Hematopoietic multipotent progenitor cell treated with erythropoietin and hydrocortisone succinate and interleukin-3 and kit ligand, for 6 days (in vitro differentiated cells): ENCODE measurements at places on chromosomes 3 and 15.

DNA sequence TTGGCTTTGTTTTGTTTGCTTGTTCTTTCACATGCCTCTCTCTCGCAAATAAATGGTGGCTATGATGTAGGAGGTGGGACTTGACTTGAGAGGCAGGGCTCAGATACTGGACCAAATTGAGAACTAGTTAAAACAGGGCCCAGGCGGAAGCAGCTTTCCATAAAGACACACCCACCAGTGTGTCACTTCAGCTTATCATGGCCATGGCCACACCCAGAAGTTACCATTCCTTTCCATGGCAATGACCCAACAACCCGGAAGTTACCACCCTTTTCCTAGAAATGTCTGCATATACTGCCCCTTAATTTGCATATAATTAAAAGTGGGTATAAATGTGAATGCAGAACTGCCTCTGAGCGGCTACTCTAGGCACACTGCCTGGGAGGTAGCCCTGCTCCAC, 62.6 kb upstream of the CNTN4 start:
- no peak for DNase-seq

DNA sequence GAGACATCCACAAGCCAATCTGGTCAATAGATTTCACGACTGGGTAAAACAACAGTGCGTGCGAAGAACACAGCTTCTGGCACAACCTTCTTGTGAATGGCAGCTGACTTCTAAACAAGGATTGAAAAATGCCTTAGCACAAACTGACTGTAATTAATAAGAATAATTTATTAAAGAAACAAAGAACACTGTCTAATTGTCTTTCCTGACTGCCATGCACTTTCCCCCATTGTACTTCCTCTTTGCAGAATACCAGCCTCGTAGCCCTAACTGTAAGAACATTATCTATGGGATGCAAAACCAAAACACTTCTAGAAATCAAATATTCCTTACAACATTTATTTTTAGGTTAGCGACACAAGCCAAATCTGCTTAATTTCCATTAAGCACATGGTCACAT, 6.5 kb downstream of the FOXP1 start:
- DNase-seq, result peak; percentile 49

DNA sequence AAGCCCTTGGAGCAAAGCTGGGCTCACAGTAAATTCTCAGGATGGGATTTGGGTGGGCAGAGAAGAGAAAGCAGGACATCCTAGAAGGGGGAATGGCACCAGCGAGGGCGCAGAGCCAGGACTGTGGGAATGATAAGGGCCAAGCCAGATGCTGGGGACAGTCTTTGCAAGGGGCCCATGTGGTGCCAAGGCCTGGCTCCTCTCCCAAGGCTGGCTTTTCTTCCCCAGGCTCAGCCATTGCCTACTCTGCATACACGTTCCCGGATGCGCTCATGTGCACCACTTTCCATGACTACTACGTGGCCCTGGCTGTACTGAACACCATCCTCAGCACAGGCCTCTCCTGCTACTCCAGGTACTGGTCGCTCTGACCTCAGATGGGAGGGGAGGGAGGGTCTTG, 24.7 kb upstream of the KIF23 start:
- DNase-seq, result no peak

GRCh38 chr3:49534581-49535441, 19.5 kb upstream of the BSN start:
- no peak for DNase-seq

DNA sequence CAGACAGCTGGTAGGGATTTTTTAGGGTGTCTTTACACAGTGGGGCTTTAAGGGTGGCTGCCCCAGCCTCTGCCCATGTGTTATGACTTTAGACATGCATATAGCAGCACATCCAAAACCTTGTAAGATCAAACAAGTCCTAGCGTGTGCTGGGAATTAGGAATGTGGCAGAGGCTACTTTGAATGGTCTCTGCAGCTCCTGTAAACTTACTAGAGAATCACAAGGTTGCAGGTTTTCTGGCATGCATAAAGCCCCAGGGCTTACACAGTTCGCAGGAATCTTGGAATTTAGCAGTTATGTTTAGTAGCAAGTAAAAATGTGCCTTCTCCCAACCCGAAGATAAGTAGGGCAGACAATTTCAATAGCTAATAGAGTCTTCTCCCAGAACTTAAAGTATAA, 46.9 kb upstream of the COL6A6 start:
- no peak for DNase-seq

- no peak for DNase-seq
Observed at GRCh38 chr3:194072097-194072428, 63.9 kb upstream of the HES1 start.

- no peak for DNase-seq
Observed at GRCh38 chr3:143478115-143478693, 358.6 kb downstream of the CHST2 start.

GRCh38 chr15:79167776-79168175, 77.2 kb upstream of the RASGRF1 start:
- no peak for DNase-seq

- DNase-seq, result no peak
Observed at GRCh38 chr3:26365706-26366105, 256.9 kb upstream of the LRRC3B start.

GRCh38 chr3:98599647-98600411, 6.4 kb upstream of the CPOX start:
- DNase-seq, result no peak

GRCh38 chr3:111913163-111913763, 54.2 kb downstream of the PHLDB2 start:
- no peak for DNase-seq

- peak; percentile 79 for DNase-seq
Observed at GRCh38 chr15:74584779-74585178, 30.9 kb upstream of the CLK3 start.

- peak; percentile 77 for DNase-seq
Observed at GRCh38 chr15:74768771-74769342, 13.0 kb upstream of the CSK start.

DNA sequence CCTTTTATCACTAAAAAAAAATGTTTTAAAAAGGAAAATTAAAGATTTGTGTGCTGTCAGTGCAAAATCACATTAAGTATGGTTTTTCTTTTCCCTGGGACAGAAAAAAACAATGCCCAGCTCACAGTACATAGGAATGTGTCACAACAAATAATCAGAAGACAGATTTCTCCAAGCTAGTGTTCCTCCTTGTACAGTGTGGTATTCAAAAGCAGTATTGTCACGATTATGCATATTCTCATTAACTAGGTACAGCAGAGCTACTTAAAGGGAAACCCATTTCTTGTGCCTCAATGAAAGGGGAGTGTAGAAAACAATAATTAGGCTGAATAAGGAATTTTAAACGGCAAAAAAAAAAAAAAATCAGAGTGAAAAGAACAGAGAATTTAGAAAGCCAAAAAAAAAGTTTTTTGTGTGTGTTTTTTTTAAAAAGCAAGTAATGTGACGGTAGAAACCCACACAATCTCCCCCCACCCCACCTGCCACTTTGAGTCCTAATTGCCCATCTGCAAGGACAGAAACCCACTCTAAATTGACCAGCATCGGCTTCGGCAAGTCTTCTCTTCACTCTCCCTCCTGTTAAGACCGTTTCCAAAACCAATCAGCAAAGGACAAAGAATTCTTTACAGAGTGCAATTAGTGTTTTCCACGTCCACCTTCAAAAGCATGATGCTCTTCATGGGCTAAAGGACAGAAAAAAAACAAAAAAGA, 41.0 kb downstream of the EIF4E3 start:
- DNase-seq, result no peak

DNA sequence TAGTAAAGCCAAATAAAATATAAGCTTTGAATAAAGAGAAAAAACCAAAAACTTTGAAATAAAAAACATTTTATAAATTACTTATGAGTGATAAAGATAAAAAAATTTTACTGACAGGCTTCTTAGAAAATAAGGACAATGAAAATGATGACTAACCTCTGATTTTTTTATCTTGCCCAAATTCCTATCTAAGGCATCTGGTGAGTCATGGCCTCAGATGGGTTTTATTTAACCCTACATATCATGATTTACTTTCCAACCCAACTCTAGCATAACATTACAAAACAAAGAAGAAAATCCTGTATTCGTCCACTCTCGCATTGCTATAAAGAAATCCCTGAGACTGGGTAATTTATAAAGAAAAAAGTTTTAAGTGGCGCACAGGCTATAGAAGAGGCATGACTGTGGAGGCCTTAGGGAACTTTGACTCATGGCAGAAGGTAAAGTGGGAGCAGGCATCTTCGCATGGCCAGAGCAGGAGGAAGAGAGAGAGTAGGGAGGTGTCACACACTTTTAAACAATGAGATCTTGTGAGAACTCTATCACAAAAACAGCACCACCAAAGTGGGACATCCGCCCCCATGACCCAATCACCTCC, 152.1 kb downstream of the NEK10 start:
- DNase-seq, result no peak

- no peak for DNase-seq
Observed at GRCh38 chr3:107557743-107558142, 35.0 kb downstream of the BBX start.

DNA sequence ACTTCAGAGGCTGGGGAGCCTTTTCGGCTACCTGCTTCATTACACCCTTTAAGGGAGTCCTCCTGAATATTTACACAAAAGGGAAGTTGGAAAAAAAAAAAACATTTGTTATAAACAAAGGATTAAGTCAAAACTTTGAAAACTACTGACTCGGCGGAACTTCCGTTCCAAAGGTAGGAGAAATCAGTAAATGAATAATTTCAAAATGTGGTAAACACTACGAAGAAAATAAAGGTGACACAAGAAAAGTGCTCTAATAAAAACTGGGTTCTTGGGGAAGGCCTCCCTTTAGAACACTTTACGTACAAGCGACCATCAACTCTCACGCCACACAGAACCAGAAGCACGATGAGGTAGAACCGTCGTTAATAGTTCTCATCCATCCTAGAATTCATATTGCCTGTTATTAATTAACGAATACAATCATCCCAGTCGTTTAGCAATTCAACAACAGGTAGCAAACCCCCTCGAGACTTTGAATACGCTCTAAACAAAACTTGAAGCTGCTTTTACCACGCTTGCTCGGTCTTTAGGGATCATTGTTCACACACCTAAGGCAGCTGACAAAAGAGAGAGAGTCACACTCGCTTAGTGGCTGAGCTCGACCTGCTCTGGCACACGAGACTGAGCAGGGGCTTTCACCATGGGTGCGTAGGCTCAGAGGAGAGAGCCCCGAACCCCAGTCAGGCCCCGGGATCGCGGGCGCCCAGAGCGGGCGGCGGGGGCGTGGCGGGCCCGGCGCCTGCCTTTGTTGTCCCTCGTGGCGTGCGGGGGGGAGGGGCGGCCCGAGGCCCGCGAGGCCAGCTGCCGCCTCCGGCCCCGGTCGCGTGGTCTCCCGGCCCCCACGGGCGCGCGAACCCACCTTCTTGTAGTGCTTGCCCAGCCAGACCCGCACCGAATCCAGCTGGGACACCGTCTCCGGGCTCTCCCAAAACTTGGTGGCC, 680 bp downstream of the SMARCC1 start:
- peak; percentile 72 for DNase-seq

GRCh38 chr3:152611905-152612304, 223.0 kb upstream of the P2RY1 start:
- no peak for DNase-seq

GRCh38 chr3:135084405-135084804, 289.3 kb downstream of the EPHB1 start:
- DNase-seq, result no peak

- no peak for DNase-seq
Observed at GRCh38 chr3:150308481-150309256, 99.4 kb upstream of the TSC22D2 start.

GRCh38 chr3:140199743-140200142, 264.8 kb downstream of the CLSTN2 start:
- no peak for DNase-seq
